ENCODE measurements at places on chromosomes 2 and 18. TPM values are rescaled to one million over a fixed set of nuclear protein-coding genes. Genes with fewer than 3 reads are reported as not detected.

- DNase-seq, result no peak
These were observed 117.2 kb downstream of the SLC4A3 start for GRCh38 chr2:219744600-219744999.

- no peak for DNase-seq
These were observed 16.3 kb upstream of the SLC1A4 start for GRCh38 chr2:64972876-64973275.

Gene TEX44
- not detected for total RNA-seq

DNA sequence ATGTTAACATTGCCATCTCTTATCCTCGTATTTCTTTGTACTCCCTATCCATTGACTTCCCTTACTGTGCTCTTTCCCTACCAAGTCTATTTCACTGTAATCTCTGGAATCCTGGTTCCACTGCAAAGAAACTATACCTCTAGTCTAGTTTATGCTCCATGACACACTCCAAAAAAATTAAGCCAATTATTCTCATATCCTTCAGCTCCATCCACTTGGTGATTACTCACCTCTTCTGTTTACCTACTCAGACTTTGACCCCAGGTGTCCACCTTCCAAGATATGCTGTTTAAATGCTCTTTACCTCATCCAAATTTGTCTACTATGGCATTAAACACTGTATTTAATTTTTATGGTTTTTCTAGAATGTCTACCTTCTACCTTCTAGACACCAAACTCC is 137.9 kb downstream of the ATAD2B start:
- no peak for DNase-seq

- DNase-seq, result no peak
These were observed 218.8 kb downstream of the BCL11A start for GRCh38 chr2:60334610-60335009.

- DNase-seq, result peak; percentile 39
These were observed 456 bp downstream of the LRP1B start for GRCh38 chr2:142130111-142131009.

GRCh38 chr2:128315122-128315828 is 3.4 kb downstream of the HS6ST1 start:
- peak; percentile 80 for DNase-seq

DNA sequence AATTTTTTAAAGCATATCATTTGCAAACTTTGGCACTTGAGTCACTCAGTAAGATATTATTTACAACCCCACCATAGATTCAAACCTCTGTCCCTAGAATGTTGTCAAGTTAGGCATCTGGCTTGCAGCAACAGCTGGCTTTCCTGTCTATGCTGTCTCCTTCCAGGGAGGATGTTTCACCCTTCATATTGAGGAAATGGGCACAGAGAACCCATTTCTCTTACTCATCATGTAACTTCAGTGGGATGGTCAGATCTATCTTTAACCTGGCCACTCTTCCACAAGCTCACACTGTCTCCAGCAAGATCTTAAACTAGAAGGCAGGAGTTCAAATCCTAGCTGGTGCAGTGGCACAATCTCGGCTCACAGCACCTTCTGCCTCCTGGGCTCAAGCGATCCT is 15.8 kb downstream of the LCT start:
- DNase-seq, result no peak

Gene POTEI
- total RNA-seq, result 0.07 TPM

DNA sequence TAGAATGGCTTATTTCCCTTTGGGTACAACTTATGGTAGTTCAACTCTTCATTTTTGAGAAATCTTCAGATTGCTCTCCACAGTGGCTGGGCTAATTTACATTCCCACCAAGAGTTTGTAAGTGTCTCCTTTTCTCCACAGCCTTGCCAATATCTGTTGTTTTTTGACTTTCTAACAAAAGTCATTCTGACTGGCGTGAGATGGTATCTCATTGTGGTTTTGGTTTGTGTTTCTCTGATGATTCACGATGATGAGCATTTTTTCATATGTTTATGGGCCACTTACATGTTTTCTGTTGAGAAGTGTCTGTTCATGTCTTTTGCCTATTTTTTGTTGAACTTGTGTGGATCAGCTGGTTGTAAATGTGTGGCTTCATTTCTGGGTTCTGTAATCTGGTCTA is 871.0 kb downstream of the EPHA4 start:
- no peak for DNase-seq

Gene TMEM247
- total RNA-seq, result not detected

- DNase-seq, result no peak
These were observed 364 bp downstream of the STAT1 start for GRCh38 chr2:191013682-191013931.

Gene CEP192
- total RNA-seq, result 26.8 TPM

GRCh38 chr2:44137872-44138551 is 30.7 kb upstream of the PPM1B start:
- DNase-seq, result peak; percentile 52

GRCh38 chr2:32422133-32422532 is 65.3 kb downstream of the BIRC6 start:
- DNase-seq, result no peak

Gene TMEM182
- 1.8 TPM for total RNA-seq

Gene TUBA3E
- total RNA-seq, result not detected

DNA sequence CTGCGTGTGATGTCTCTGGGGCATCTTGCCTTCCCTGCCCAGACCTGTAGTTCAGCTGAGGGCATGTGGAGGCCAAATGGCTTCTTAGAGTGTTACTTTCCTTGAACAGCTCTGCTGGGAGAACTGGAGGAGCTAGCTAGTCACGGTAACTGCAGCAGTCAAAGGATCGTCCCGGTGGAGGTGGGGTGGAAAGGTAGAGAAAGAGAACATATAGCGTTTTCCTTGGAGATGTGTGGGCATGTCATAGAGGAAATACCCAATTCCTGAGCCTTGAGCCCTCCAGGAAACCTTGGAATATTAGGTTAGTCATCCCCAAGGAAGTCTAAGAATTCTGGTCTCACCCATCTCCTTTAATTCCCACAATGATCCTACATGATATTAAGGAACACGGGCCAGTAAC is 33.5 kb upstream of the IL37 start:
- DNase-seq, result no peak

DNA sequence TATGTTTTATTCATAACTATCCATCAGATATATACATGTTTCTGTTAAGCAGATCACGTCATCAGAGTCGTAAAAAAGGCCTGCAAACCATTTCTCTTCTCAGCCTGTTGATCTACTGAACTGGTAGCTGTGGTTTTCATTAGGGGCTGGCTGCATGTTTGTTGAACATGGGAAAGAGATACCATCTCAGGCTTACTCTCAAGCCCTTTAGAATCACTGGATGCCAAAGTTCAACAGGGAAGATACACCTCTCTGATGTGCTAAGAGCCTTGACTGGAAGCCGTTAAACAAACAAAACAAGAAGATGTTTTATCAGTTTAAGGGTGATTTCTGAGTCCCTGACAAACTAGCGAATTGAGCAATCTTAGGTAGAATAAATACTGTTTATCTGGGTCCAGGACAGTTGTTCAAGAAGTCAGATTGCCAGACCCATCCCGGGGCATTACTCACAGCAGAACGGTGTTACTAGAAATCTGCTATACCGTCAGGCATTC is 94.5 kb upstream of the LMAN1 start:
- no peak for DNase-seq

DNA sequence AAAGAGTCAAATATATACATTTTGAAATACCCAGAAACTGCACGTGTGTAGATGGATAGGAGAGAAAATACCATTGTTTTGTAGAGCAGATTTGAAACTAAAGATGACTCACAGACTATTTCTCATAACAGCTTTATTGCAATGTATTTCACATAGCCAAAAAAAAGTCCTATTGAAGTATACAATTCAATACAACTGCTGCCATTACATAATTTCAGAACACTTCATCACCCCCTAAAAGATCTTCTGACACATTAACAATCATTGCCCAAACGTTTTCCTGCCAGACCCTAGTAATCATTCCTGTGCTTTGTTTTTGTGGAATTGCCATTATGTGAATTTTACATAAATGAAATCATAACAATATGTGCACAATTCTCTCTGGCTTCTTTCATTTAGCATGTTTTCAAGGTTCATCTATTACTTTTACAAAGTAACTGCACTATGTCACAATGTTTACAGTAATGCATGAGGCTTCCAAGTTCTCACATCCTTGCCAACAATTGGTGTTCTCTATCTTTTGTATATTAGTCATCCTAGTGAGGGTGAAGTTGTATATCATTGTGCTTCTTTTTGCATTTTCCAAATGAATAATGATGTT is 378.6 kb upstream of the CWC22 start:
- DNase-seq, result no peak

DNA sequence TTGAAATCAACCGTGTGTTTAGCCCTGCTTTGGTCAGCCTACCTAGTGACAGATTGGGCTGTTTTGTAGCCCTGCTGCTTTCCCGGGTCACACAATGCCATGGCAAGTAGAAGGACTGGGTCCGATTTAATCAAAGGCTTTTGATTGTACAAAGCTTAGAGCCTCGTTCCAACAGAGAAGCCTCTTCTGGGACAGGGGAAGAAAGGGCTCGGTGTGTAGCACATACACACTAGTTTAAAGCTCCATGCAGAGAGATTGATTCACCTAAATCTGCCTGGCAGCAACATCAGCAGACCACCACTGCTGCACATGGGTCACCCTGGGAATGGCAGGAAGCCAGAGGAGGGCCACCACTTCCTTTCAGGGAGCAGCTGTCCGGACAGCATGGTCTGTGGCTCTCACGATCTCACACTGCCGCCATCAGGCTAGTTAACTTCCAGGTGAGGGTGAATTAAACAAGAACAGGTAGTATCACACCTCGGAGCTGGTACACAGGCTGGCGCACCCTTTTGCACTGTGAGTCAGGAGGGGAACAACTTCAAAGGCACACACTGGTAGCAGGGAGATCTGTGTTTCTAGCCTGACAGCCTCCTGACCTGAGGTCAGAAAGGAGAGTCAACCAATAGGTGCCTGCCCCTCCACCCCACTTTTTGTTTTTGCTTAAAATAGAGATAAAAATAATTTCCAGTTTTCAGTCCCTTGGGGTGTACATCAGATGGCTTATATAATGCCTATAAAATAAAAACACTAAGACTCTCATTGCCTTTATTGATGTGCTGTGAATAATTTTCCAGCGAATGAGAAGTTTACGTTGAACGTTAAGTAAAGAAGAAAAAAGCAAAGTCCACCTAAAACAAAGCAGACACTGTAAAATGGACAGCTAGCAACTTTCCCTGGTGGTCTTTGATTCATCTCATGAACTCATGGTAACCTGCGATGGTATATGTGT is 108.5 kb downstream of the CDCA7 start:
- DNase-seq, result no peak

- DNase-seq, result no peak
These were observed 390.7 kb downstream of the TMEM182 start for GRCh38 chr2:103152556-103152955.

Gene MROH2A
- total RNA-seq, result not detected

Gene CAPN14
- 0.17 TPM for total RNA-seq

Gene APOB
- 0.07 TPM for total RNA-seq

DNA sequence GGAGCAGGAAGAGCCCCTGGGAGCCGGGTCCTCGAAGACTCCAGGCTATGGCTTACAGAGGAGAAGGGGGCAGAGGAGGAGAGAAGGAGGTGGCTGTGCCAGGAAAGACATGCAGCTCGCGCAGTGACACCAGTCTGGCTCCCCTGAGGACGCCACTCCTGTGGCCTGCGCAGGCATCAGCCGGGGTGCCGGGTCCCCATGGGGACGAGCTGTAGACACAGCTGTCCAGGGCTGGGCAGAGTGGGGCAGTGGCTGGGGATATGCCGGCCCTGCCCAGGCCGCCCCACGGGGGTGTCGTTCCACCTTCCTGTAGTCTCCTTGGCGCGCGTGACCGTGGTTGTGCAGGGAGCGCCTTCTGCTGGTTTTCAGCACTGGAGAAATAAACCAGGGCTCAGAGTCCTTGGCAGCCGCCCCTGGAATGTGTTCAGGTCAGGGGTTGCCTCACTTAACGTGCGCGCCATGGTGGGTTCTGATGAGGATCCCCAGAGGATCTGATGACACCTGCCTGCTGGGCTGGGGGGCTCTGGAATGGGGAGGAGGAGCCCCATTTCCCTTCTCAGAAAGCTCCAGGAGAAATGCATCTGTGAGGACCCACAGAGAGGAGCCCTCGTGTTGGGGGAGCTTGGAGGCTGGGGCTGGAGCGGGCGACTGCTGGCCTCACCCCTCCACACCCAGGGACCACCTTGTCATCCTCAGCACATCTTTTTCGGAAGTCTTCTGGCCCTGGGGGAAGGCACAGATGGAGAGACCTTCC is 26.7 kb downstream of the RAMP1 start:
- DNase-seq, result no peak

DNA sequence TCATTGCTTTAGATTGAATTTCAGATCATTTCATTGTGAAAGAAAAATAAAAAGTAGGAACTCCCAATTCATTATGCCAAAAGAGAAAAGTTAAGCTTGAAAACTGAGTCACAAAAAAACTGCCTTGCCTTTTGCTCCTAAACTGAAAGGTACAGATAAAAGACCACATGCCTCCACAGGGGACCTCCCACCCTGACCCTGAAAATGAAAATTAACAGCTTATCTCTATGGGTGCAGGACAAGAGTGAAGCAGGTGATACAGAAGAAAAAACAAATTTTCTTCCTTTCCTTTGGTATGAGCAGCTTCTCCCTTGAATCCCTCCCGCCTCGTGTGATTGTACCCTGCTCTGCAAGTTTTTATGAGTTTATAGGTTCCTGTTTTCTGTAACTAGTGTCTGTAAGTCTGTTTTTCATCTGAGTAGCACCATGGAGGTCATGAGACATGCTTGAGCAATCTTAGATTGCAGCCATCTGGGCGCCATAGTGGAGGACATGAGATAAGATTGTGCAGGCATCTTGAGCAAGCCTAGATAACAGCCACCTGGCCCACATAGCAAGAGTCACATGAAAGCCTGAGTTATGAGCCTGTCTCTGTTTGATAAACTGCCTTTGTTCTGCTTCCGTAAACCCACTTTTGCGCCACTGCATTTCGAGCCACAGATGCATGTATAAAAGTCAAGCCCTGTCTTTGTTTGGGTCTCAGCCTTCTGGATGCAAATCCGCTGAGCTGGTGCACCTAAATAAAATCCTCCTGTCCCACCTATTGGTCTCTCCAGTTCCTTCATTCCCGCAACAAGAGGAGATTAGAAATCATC is 56.2 kb upstream of the DYNC1I2 start:
- DNase-seq, result no peak

DNA sequence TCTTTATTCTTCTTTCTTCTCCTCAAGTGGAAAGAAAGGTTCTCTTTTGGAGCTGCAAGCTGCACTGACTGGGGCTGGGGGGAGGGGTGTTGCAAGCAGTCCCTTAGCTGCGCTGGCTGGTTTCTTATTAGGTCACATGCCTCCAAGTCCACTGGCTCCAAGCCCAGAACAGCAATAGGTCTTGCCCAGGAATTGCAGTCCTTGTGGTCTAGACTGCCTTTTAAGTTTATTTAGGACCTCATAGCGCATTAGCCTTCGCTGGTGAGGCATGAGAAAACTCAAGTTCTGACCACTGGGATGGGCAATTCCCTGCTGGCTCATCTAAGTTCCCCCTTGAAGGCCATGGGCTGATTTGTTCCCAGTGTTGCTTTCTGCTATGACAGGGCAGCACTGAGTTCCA is 138.6 kb upstream of the SCN7A start:
- no peak for DNase-seq
